ENCODE measurements at places on chromosomes 4 and X. TPM values are rescaled to one million over a fixed set of nuclear protein-coding genes. Genes with fewer than 3 reads are reported as not detected.

Gene GABRE
- total RNA-seq = 2.5 TPM

Gene UGT2B17
- not detected for total RNA-seq

Gene PDE5A
- total RNA-seq = 1.2 TPM

Gene UGT2B15
- not detected for total RNA-seq

Gene ZNF595
- total RNA-seq = 9.9 TPM

Gene KLHL34
- 0.12 TPM for total RNA-seq

Gene MSX1
- 1.6 TPM for total RNA-seq

Gene PARM1
- 0.87 TPM for total RNA-seq

Gene MAGEA6
- not detected for total RNA-seq

Gene DDX53
- total RNA-seq = not detected

Gene ZNF81
- total RNA-seq = 16.9 TPM

Gene YIPF7
- total RNA-seq = not detected

DNA sequence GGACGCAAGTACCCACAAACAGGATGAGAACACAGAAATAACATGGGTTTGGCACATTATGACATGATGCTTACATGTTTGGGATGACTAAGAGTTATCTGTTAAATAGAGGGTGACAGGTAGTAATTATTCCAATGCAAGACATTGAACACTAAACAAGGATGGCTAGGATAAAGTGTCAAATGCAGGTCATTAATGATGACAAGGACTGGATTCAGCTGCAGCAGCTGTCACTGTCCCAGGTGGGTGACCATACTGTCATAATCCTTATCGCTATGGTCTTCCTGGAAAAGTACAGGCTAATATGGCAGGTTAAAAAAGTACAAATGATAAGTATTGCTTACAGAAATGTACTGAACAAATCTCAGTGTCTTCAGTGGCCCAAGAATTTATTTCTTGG, 123.9 kb downstream of the ANTXR2 start:
- DNase-seq = no peak

DNA sequence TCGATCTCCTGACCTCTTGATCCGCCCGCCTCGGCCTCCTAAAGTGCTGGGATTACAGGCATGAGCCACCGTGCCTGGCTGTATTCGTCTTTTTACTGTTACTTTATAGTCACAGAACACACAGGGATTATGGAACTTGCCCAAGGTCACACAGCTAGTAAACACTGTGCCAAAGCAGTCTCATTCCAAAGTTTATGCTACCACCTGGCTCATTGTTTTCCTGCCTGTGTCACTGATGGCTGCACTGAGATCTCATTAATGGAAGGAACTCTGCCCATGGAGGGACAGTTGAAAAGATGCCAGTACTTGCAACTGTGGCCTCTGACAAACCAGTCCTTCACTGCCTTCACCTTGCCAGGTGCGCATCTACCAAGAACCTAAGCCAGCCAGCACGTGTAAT, 517.7 kb downstream of the BCOR start:
- no peak for DNase-seq

DNA sequence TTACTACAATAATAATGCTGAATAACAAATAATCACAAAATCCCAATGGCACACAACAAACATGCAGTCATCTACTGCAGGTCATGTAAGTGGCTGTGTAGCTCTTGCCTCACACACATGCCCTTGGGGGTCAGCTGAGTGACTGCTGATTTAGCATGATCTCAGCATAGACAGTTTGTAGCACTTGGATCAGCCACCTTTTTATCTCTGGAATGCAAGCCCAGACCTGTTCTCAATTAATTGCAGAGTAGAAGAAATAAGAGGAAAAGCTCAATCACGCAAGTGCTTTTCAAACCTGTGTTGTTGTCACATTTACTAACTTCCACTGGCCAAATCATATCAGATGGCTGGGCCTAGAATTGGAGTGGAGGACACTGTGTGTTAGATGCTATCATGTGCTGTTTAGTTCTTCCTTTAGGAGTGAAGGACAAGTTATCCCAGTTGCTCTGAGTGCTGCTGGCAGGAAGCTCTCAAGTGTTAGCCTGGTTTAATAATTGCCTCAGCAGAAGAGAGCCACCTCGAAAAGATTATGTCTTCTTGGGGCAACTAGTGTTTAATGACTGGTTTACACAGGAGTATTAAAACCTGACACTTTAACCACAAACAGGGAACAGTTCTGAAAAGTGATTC, 128.3 kb upstream of the EPHA5 start:
- no peak for DNase-seq

GRCh38 chr4:86484241-86484640, 109.9 kb upstream of the PTPN13 start:
- DNase-seq = no peak

- DNase-seq = no peak
Measured at GRCh38 chrX:129956145-129956544, 26.3 kb upstream of the BCORL1 start.

GRCh38 chrX:117335209-117335608, 781.4 kb downstream of the KLHL13 start:
- DNase-seq = no peak

- no peak for DNase-seq
Measured at GRCh38 chr4:186657764-186658163, 65.9 kb downstream of the FAT1 start.

GRCh38 chr4:692771-693554, 4.0 kb upstream of the SLC49A3 start:
- DNase-seq = no peak

DNA sequence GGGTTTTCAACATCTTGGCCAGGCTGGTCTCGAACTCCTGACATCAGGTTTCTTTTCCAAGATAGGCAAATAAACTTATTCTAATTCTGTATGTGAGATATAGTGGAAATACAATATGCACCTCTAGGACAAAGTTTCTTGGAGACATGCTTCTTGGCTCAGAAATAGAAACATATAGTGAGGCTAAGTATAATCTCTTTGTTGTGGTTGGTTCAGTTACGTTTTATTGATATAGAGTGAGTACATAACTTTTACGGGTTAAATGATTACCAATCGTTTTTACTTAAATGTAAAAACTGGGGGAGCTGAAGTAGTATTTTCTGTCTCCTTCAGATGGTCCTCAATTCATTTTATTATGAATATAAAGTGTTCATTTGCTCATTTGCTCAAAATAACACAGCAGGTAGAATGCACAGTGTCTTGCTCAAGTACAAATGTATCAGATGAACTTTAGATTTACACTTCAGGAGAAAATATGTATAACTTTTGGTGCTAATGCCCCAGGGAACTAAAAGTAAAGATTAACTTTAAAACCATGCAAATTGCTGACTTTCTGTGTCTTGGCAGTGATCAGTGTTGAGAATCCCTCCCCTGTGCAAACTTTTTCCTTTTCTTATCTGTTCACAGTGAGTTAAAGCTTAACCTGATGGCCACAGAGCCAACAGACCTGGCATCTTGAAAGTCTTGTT, 77.6 kb downstream of the AFF1 start:
- DNase-seq = no peak

- no peak for DNase-seq
Measured at GRCh38 chr4:186553717-186554116, 1.6 kb downstream of the MTNR1A start.

GRCh38 chr4:160375772-160376452, 1273.0 kb downstream of the RAPGEF2 start:
- DNase-seq = no peak

- no peak for DNase-seq
Measured at GRCh38 chr4:116020141-116020722, 906.8 kb upstream of the NDST4 start.

- DNase-seq = no peak
Measured at GRCh38 chrX:9184211-9184610, 150.3 kb upstream of the FAM9B start.

DNA sequence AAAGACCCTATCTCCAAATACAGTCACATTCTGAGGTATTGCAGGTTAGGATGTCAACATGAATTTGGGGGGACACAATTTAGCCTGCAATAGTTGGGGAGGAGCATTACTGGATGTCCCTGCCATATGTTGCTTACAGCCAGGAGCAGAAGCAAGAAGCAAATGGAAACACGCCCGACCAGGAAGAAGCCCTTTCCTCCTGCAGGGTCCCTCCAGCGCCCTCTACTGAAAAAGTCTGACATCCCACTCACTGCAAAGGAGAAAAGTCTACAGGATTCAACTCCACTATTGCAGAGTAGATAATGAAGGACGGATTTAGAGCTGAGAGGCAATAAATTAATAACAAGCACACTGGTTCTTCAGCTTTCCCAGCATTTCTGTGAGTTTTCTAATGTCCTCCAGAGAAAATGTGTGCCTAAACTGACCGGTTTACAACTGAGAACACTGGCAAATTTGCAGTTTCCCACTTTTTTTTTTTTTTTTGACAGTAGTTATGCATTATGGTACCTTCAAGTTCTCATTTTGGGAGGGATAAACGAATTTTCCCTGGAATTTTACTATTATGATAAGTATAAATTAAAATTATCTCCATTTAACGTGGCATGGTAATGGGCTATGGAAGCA, 31.7 kb downstream of the COQ2 start:
- DNase-seq = no peak

DNA sequence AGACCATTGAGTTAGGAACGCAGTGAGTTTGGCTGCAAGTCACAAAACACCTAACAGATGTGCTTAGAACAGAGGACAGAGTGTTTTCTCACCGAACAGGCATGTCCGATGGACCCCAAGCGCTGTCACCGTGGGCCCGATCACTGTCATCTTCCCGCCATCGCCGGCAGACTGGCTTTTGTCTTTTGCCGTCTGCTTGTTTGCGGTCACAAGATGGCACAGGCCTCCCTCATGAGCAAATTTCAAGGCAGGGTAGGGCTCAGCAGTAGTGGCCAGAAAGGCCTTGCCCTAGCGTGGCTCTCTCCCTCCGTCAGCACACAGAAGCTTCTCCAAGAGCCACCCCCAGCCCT, 21.4 kb upstream of the MRFAP1 start:
- no peak for DNase-seq

DNA sequence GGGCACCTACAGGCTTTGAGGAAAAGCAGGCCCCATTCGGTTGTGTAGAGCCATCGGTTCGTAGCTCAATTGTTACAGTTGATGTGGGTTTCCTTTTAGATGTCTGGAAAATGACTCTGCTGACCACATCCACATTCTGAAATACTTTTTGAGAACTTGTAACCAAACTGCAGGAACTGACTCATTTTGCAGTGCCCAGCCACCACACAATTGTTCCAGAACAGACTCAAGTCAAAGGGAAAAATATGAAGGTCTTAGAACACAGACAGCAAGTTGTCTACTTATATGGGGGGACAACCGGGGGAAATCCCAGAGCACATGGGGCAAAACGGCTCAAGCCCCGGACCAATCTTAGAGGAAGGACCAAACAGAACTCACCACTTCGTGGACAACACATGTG, 557.6 kb upstream of the DIPK2B start:
- DNase-seq = no peak

GRCh38 chr4:74531963-74532794, 87.2 kb downstream of the AREG start:
- peak; percentile 56 for DNase-seq

GRCh38 chr4:98314791-98315565, 53.8 kb downstream of the RAP1GDS1 start:
- DNase-seq = no peak

DNA sequence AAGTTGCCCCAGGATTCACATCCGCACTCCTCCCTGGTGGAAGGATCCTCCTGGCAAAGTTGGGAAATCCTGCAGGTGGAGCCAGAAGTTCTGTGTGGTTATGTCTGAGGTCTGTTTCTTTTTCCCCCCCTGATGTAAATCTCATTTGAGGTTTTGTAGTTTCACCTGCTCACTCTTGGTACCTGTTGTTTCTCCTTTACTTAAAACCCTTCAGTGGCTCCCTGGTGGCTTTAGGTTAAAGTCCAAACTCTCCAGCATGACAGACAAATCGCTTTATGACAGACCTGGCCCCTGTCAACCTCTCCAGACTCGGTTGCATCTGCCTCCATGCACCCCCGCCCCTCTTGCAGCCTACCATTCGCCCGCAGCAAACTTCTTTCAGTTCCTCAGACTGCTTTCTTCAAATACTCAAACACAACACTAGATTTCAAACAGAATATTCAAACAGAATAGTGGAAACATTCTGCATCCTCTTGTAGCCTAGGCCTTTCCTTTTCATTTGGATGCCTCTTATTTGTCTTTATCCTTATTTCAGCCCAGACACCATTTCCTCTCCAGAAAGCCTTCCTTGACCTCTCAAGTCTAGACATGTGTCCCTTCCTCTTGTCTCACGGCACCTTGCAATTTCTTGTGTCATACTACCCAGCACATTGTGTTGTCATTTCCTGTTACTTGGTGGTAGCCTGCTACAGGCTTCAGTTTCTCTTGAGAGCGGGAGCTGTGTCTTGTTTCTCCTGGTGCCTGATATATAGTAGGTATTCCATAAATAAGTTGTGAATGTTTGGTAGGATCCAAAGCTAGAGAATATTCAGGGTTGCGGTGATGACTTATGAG, 24.8 kb downstream of the IL13RA1 start:
- DNase-seq = no peak

- DNase-seq = no peak
Measured at GRCh38 chr4:154741922-154742850, 1.6 kb upstream of the LRAT start.

GRCh38 chr4:119068529-119068962, 67.1 kb upstream of the MYOZ2 start:
- DNase-seq = no peak

DNA sequence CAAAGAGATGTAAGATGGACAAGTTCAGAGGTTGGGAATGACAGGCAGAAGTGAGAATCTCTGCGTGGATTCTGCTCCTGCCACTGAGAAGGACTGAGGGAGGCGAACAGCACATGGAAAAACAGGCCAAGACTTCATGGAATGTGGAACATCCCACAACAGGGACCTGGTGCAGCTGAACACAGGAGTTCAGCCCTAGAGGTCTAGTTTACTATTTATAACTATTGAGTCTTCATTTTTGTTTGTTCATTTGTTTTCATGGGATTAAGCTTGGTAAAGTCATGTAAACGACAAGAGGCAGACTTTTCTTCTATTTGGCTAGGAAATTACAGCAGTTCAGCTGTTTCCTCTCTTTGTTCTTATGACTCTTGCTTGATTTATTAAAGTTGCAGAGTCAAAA, 234.5 kb downstream of the MAML3 start:
- peak; percentile 53 for DNase-seq

- DNase-seq = no peak
Measured at GRCh38 chr4:19684084-19684483, 567.6 kb upstream of the SLIT2 start.

GRCh38 chr4:164203476-164203875, 550.5 kb upstream of the SMIM31 start:
- no peak for DNase-seq

- DNase-seq = no peak
Measured at GRCh38 chrX:129642641-129643040, 12.1 kb downstream of the APLN start.

Data from epithelial cell of proximal tubule (primary cell).